Activated naive CD4-positive, alpha-beta T cell (primary cell): ENCODE measurements at places on chromosomes 2 and 18.

DNA sequence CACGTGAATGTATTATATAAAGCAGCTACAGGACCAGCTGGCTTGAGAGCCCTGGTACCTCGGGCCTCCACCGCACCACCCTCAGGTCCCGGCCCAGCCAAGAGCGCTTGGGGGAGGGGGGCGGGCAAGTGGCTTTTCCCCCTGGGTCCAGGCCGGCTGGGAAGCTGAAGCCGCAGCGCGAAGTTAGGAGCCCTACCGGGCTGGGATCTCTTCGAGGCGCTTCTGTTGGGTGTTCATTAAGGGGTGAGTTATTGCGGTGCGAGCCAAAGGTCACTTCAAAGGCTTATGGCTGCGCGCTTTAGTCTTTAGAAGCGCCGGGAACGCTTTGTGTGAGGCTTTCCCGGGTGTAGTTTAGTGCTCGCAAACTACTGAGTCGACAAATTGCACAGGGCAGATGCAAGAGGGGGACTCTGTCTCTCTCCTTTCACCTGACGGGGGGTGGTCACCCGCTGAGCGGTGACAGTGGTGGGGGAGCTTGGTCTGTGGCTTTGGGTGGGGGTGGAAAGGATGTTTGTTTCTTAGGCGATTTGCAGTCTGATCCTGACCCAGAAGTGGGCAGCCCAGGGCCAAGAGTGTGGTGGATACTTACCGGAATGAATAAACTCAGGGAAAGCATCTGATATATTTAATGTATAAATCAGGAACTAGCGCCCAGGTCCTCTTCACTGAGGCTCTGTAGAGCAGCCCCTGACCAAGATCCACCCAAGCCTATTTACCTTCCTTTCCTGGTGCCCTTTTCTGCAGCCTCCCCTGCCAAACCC lies 6.0 kb downstream of the HOXD3 start:
- no peak for DNase-seq

DNA sequence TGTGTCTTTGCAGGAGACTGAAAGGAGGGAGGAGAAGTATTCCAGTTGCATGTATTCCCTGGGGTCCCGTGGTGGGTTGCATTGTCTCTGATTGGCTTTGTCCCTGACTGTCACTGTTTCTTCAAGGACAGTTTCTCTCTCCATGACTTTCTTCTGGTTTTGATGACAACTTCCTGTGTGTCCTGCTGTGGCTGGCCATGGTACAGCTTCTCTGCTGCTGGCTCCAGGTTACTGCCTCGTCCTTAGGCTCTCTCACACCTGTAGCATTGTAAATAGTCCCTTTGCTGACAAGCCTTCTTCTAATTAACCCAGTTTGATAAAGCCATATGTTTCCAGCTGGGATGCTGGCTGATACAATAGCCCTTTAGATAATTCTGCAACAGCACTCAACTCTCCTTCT lies 129.0 kb downstream of the LPIN1 start:
- DNase-seq: no peak

- no peak for DNase-seq
Observed at GRCh38 chr18:7567474-7568425, 634 bp downstream of the PTPRM start.

DNA sequence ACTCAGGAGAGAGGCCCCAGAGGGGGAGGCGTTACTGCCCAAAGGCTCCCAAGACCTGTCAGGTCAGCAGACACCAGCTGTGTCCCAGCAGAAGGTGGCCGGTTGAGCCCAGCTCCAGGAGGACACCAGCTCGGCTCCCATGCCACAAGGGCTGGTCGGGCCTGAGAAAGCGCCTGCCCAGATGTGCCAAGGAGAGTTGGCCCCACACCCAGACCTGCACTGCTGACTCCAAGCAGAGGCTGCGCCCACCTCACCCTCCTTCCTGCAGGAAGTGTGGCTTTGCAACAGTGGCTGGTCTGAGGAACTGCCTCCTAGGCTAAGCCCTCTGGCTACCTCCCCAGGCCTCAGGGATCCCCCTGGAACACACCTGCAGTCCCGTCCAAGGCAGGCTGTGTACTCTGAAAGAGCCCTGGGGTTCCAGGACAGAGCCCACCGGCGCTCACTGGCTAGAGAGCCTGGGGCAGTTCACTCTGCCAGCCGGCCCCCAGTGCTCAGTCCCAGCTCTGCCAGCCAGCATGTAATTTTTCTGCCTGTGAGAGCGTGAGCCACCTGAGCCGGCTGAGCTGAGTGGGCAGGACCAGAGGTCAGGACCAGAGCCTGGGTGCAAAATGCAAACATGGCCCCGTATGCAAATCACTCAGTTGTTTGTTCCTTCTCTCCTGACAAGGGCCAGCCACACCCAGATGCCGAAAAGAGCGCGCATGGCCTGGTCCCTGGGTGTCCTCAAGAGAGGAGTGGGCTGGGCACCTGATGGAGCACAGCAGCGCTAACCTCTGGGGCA lies 36.9 kb upstream of the PTMA start:
- no peak for DNase-seq

GRCh38 chr2:83142934-83143333 lies 1316.1 kb downstream of the SUCLG1 start:
- DNase-seq: no peak

- no peak for DNase-seq
Observed at GRCh38 chr2:58701688-58702301, 460.7 kb upstream of the FANCL start.

- DNase-seq: no peak
Observed at GRCh38 chr2:156522864-156523440, 86.8 kb downstream of the GPD2 start.

- DNase-seq: no peak
Observed at GRCh38 chr2:69577467-69578197, 65.9 kb downstream of the AAK1 start.

DNA sequence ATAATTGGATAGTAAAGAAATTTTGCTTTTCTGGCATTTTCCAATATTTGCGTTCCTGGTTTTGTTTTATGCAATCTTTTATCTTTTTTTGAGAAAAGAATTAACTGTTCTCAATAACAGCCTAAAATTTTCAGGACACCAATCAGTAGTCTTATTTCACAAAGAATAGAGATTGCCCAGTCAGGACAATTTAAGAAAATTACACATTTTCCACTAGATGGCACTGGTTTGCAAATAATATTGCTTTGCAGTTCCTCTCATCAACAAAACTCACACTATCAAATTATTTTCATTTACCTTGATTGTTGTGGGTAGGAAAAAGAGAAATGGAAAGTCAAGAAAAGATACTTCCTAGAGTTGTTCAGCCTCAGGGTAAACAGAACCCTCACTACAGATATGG lies 2.4 kb upstream of the RBM45 start:
- DNase-seq: no peak

DNA sequence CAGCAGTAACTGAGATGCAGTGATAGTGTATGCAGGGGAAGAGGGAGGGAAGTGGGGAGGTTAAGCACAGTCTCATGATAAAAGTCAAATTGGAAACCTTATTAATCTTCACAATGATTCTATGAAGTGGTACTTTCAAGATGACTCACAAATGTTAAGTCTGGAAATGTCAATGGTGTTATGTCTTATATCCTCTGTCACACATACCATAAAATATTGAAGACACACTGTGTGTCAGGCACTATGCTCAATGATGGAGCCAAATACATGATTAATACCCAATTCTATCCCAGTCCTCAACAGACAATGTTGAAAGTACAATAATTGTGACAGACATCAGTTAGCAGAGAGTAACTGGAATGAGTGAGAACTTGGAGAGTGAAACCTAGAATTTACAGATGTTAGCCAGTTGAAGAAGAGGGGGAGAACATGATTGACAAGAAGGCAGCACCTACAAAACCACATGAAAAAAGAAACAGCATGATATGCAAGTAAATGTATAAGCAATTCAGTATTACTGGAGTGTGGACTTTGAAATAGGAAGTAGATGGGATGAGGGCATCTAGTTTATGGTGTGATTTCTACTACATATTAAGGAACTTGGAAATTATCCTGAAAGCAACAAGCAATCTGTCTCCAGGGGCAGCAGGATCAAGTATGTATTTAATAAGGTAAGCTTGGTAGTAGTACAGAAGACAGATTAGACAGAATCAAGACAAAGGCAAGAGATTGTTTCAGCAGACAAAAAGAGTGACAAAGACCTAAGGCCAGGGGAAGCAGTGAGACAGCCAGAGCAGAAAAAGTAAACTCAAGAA lies 107.6 kb downstream of the STRN start:
- DNase-seq: no peak

- DNase-seq: no peak
Observed at GRCh38 chr2:54298514-54298913, 42.5 kb upstream of the TSPYL6 start.

GRCh38 chr2:42835577-42836371 lies 43.4 kb upstream of the HAAO start:
- DNase-seq: no peak

DNA sequence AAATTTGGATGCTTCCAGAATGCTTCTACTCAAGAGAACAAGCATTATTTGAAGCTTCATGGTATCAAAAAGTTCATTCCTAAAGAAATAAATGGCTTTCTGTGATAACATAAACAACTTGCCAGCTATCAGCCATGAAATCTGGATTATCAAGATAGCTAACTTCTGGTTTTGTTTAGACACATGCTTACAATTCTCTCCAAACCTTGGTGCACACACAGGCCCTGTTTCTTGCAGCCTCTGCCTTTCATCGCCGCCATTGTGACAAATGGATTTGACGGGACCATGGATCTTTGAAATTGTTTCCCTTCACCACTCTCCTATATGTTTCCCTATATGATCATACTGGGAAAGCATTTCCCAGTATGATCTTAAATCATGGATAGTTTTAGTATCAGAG lies 47.9 kb upstream of the CABLES1 start:
- DNase-seq: no peak

DNA sequence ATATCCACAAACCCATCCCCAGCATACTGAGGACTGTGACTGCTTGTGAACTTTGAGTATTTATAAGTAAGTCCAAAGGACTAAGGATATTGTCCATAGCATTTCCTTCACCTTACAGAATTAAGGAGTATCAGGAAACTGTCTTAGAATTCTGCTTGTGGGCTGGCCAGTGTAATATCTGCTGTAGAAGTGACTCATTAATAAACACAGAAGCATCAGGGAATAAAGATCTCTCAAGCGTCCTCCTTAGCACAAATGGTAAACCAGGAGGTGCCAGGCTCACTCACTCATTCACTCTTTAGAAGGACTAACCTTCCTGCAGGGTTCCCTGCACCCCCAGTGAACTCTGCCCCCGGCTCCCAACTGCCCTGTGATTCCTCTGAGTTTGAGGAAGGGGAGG lies 31.0 kb downstream of the CCDC68 start:
- DNase-seq: no peak

- DNase-seq: no peak
Observed at GRCh38 chr2:109209941-109210340, 80.9 kb downstream of the SH3RF3 start.

GRCh38 chr2:19801367-19802080 lies 100.3 kb downstream of the TTC32 start:
- DNase-seq: no peak

GRCh38 chr2:174342686-174343342 lies 8.1 kb downstream of the SP9 start:
- peak; percentile 7 for DNase-seq

DNA sequence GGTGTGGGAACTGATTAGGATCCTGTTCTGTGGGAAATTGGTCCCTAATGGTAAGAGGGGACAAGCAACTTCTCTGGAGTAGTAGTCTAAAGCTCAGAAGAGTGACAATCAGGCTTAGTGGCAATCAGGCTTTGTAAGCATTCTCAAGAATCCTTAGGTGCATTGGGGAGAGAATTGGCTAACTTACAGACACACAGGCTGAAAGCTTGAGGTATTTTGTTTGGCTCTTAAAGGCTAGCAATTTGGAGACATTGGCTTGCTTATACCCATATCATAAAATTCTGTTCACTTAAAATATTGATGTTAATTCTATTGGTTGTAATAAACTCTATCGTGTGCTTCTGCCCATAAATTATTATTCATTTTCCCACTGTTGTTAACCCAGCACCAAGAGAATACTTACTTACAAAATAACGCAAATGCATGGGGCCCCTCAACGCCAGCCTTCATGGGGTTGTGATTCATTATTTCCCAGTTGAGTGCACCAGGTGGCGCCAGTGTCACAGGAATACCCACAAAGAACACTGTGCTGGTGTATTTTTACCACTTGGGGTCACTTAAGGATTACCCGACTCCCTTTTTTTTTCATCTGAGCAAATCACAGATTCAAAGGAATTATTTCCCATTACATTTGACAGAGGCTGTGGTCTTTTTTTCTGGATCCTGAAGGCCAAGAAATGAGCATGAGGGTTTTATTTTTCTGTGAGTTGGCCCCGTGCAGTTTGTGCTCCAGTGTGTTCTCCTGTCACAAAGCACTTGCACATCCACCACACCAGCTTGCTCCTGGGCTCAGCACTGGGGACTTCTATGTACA lies 45.5 kb downstream of the DDX1 start:
- DNase-seq: peak; percentile 13

DNA sequence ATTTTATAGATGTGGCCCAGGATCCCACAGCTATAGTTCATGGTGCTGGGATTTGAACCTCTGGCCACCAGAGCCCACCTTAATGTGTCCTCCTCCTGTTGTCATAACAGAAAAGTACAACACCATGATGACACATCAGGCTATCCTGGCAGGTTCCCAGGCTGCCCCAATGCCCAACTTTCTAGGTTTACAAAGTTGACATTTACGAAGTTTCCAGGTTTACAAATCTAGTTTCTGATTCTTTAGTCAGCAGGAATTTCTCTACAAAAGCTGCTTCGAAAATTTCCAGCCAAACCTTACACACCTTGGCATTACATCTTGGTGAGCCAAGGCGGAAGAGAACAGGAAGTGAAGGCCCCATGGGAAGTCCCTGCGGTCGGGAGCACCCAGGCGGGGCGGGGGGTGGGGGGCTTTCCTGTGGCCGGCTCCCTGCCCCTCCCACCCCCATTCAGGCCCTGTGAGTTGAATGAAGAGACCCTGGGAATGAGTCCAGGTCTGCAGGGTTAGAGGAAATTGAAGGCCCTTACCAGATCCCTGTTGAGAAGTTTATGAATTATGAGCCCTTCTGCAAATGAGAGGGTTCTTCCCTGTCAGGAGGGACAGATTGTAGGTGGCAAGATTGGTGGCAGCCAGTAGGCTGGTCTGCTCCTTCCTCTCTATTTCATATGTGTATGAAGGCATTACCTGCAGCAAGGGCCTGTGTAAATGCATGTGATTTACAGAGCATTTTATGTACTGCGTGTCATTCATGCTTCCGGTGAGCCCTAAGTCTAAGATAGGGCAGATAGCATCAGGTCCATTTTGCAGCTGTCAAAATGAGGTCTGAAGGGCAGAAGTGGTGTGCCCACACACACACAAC lies 11.1 kb upstream of the IL1RN start:
- no peak for DNase-seq

DNA sequence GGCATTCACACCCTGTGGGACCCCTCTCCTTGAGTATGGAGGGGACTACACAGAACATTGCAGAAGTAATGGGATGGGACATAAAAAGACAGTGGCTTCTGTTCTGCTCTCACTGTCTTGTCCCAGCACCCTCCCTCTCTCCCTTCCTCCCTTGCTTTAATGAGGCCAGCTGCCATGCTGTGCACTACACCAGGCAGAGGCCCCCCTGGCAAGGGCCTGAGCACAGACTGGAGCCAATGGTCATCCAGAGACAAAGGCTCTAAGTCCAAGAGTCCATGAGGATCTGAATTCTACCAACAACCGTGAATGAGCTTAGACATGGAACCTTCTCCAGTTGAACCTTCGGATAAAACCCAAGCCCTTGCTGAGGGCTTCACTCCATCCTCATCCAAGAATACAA lies 263.0 kb downstream of the NDUFA10 start:
- no peak for DNase-seq
